ENCODE measurements at places on chromosomes 3 and 15. TPM values are rescaled to one million over a fixed set of nuclear protein-coding genes. Genes with fewer than 3 reads are reported as not detected.
A peak's percentile ranks its signal among the peaks of the same experiment; 100 is the strongest.

DNA sequence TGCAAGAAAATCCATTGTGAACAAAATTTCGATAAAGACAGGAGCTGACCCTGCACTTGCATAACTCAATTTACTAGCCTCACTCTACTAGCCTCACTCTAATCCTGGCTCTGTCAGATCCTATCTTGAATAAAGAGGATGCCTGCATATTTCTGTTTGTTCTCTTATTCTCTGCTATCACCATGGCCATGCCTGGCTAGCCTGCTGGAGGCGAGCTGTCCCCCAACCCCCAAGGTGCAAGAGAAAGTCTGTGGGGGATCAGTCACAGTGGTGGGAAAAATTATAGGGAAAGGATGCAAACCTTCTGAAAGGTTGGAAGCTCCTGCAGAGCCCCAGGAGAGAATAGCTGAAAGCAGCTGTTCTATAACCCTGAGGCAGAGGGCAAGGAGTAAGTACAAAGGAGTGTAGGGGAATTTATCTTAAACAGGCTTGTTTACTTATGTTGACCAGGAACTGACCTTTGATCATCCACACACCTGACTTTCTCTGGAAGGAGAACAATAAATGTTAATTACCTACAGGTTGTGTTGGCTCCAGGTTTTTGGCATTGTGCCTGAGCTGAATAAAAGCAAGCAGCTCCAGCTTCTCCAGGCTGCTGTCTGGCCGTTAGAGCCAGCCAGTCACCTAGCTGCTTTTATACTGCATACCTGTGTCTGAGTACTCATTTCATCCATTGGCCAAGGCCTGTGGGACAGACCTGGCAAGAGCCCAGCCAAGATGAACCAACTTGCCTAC is 137.7 kb upstream of the RASGRP1 start:
- no peak for DNase-seq

GRCh38 chr3:109396806-109397205 is 59.5 kb upstream of the DPPA4 start:
- DNase-seq = no peak

GRCh38 chr3:49454898-49455681 is 15.0 kb upstream of the DAG1 start:
- no peak for DNase-seq

GRCh38 chr3:157388976-157389375 is 47.7 kb upstream of the PTX3 start:
- peak; percentile 53 for DNase-seq

- DNase-seq = no peak
These were observed 68.0 kb upstream of the BOC start for GRCh38 chr3:113143353-113143752.

DNA sequence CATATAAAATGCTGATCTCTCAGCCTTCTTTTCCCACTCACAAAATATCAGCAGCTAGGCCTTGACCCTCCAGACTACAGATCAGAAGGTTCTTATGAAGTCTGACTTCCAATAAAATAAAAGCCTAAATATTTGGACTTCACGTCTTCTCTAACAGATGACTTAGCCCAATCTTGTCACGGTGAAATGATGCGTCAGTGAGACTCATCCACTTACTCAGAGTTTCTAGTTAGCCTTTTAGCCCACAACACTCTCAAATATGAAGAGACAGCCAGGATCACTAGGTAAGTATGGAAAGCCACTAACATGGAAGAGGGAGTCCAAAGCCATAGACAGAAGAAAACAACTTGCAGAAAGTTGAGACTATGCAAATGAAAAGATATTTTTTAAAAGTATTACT is 601.2 kb downstream of the PYDC2 start:
- no peak for DNase-seq

DNA sequence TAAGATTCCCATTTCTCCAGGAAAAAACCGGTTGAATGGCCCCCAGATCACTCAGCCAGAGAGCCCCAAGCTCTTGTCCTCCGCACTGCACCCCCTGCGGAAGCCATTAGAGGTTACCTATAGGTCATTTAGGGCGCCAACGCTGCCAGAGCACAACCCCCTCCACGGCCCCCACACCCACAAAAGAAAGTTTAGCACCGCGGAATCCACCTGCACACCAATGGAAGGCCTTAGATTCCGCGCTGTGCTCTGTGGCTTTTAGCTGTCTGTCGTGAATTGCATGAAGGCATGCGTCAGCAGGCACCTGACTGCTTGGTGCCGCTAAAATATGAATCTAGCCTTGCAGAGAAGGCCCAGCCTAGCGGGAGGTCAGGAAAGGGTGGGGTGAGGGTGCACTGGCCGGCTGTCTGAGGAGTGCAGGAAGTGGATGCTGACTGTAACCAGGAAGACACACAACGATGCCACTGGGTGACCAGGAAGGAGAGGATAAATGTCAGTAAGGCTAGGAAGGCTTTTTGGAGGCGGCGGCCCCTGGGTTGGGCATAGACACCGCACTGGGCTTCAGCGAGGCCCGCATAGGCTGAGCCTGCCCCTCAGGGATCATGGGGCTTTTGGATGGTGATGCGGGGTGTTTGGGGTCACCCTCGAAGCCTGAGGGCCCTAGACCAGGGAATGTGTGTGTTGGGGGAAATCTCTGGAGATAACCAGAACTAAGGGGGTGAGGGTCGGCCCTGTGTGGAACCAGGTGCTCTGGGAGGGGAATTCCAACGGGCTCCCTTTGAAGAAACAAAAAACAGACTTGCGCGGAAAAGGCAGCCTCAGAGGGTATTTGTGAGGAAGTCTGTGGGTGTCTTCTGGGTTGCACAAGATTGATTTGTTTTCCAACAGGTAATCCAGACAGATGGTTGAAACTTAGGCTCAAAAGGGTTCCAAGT is 976 bp upstream of the NUP210 start:
- no peak for DNase-seq

Gene DUOX1
- total RNA-seq = 0.32 TPM

DNA sequence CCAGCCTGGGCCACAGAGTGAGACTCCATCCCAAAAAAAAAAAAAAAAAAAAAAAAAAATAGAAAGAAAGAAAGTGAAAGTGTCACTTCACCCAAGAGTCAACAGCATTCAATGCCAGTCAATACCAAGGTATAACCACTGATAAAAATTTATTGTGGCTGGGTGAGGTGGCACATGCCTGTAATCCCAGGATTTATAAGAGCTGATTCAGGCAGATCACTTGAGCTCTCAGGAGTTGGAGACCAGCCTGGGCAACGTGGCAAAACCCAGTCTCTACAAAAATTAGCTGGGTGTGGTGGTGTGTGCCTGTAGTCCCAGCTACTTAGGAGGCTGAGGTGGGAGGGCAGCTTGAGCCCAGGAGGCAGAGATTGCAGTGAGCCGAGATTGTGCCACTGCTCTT is 46.5 kb upstream of the PIK3CB start:
- DNase-seq = no peak

Gene IGSF11
- not detected for total RNA-seq

- no peak for DNase-seq
These were observed 675.6 kb downstream of the GRM7 start for GRCh38 chr3:7536510-7536909.

Gene SPSB4
- not detected for total RNA-seq

Data from GM23248 (cell line).